ENCODE measurements at places on chromosomes 16 and 17.

DNA sequence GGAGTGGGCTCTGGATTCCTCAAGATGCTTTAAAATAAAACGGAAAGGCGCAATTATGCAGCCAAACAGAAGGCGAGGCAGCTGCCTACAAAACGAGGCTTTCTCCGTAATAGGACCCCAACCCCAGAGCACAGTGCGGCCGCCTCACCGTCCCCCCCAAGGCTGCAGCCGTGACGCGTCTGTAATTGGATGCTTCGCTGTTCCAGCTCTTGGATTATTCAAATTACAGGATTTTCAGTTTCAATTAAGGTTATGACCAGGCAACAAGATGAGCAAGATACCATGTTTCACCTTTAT, 37.3 kb upstream of the ABR start:
- DNase-seq: no peak

DNA sequence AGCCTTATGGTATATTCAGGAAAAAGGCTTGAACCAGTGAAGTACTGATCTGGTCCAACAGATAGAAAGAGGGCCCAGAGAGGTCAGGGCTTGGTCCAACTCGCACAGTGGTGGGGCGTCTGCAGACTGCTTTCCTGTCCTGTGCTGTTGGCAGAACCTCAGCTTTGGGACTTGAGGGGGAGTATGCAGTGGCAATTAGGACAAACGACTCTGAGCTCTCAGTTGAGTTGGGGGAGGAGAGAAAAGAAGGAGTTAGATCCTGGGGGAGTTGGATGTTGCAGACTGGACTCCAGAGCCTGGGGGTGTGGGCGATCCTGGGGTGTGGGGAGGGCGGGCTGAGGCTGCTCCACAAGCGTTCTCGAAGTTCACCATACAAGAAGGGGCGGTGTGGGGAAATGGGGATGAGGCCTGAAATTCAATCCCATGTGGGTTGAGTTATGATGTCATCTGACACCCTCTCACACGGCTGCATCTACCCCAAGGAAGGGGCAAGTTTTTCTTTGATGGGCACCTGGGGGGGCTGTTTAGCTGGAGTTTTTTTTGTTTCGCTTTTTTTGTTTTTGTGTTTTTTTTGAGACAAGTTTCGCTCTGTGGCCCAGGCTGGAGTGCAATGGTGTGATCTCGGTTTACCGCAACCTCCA, 14.6 kb downstream of the GRB7 start:
- no peak for DNase-seq

DNA sequence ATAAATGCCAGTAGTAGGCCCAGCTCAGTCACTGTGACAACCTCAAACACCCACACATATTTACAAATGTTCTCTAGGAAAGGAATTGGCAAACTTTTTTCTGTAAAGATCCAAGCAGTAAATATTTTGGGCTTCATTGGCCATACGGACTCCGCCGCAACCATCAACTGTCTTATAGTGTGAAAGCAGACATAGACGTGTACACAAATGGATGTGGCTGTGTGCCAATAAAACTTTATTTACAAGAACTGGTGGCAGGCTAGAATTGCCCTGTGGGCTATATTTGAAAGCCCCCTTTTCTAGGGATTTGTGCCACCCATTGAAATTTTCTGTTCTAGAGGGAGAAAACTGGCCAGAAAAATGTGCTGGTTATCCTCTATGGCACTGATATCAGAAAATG, 683.8 kb upstream of the EEF2KMT start:
- no peak for DNase-seq

- DNase-seq: no peak
Observed at GRCh38 chr17:28615260-28615940, 1.4 kb upstream of the RSKR start.

GRCh38 chr17:27158382-27158781, 135.5 kb upstream of the WSB1 start:
- DNase-seq: no peak

DNA sequence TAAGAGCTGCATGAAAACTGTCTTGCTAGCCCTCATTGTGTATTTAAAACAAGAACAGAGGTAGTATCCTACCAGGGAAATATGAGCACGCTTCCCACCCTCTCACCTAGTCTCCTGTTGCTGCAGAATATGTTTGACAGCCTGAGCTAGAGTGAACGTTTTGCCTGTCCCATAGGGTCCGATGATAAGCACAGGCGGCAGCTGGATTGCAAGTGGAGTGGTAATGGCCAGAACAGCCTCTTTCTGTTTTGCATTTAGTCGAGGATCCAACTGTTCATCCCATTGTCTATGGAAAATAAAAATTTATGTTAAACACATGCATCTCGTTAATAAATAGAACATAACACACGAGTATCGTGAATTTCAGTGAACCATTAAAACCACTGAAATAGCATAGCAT, 84.2 kb downstream of the HELZ start:
- peak; percentile 41 for DNase-seq

Measured in skin of body (tissue), 3 donors.